ENCODE measurements at places on chromosomes 11 and 22.

GRCh38 chr11:67648140-67648795, 2.3 kb downstream of the ACY3 start:
- peak; percentile 71 for DNase-seq

- no peak for DNase-seq
These were observed 19.0 kb upstream of the MYH9 start for GRCh38 chr22:36406721-36407120.

- no peak for DNase-seq
These were observed 103.1 kb downstream of the NAT10 start for GRCh38 chr11:34208266-34209135.

- DNase-seq = no peak
These were observed 40.3 kb downstream of the TTC28 start for GRCh38 chr22:28639321-28639720.

DNA sequence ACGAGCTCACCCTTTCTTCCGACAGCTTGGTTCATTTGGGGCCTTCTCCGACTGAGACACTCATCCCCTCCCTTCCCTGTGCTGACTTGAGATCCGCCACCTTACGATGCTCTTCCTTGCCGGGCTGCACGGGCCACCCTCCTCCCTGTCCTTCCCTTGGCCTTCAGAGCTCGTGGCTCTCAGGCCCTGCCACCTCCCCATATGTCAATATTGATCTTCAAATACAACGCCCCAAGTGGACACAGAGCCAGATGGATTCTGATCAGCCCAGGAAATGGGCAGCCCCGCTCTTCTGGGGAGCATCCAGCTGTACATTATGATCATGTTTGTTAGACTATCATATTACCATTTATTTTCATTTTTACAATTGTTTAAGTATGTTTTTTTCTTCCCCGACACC, 812.8 kb downstream of the TBC1D22A start:
- no peak for DNase-seq

GRCh38 chr11:62419314-62419929, 589 bp downstream of the SCGB1A1 start:
- DNase-seq = no peak

DNA sequence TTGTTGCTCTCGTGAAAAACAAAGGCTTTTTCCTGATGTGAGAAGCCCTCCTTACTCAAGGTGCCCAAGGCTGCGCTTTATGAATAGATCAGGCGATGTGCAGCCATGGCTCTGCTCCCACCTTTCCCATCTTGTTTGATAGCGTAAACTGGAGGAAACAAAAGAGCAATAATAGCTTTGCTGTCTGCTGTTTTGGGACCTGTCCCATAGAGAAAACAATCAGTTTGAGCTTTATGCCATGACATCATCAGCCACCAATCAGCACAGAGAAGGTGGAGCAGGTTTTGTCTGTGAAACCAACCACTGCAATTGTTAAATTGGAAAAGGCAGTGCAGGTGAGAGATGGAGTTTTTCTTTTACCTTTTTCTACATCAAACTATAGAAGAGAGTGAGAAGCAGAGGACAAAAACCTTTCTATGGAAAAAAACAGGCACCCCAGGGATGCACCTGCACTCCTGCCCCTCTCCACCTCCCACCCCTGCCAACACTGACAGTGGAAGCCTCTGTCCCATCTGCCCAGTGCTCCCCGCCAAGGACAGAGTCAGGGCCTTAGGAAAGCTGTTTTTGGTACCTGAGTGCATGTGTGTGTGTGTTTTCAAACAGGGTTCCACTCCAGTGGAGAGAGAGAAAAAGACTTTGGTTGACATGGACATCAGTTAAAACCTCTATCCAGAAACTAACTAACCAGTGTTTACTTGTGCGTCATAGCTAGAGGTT, 80.7 kb downstream of the MICAL3 start:
- no peak for DNase-seq

DNA sequence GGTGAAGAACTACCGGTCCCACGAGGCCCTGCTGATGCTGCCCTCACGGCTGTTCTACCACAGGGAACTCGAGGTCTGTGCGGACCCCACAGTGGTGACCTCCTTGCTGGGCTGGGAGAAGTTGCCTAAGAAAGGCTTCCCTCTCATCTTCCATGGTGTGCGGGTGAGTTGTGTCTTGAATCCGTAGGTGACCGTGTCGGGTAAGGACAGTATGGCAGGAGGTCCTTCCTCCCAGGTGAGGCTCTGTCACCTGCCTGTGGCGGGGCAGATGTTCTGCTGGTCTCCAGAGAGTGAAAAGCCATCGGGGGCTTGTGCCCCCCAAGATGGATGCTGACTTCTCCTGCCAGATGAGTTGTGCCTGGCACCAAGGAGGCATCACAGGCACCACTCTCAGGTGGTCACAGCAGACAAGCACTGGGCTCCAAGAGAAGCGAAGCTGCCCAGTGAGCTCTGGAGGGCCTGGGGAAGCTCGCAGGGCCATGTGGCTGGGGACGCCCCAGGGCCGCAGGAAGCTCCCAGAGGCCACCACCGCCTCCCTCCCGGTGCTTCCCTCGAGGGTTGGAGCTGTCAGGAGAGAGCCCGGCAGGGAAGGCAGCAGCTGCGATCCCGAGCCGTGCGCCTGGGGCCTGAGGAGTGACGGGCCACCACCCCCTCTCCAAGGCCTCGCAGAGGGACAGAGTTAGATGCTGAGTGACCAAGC, 17.3 kb upstream of the PANX2 start:
- no peak for DNase-seq

GRCh38 chr11:34605481-34606325, 15.2 kb upstream of the EHF start:
- DNase-seq = no peak

DNA sequence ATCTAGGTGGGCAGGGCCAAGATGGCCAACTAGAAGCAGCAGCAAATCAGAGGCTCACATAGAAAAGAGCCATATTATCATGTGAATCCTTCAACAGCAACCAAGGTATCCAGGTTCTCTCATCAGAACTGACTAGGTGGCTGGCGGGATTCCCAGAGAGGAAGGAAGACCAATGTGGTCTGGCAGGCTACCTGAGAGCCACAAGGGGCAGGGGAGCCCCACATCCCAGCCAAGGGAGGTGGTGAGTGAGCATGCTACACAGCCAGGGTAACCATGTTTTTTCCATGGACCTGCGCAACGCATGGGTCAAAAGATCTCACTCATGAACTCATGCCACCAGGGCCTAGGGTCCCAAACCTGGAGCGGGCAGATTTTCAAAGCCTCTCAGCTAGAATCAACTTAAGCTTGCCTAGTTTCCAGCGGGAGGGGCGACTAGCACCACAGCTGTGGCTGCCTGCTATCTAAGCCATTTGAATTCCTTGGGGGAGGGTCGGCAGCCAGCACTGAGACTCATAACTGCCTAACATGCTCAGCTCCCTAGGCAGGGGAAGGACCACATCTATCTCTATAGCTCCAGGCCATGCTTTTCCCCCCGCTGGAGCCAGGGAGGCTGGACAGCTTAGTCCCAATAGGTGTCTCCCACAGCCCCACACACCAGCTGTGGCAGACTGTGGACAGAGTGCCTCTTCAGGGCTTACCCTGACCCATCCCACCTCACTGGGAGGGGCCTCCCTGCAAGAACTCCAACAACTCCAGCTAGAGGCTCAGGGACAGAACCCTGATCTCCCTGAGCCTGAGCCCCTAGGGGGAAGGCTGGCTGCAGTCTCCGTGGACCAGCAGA, 28.7 kb upstream of the CASP12 start:
- DNase-seq = no peak

DNA sequence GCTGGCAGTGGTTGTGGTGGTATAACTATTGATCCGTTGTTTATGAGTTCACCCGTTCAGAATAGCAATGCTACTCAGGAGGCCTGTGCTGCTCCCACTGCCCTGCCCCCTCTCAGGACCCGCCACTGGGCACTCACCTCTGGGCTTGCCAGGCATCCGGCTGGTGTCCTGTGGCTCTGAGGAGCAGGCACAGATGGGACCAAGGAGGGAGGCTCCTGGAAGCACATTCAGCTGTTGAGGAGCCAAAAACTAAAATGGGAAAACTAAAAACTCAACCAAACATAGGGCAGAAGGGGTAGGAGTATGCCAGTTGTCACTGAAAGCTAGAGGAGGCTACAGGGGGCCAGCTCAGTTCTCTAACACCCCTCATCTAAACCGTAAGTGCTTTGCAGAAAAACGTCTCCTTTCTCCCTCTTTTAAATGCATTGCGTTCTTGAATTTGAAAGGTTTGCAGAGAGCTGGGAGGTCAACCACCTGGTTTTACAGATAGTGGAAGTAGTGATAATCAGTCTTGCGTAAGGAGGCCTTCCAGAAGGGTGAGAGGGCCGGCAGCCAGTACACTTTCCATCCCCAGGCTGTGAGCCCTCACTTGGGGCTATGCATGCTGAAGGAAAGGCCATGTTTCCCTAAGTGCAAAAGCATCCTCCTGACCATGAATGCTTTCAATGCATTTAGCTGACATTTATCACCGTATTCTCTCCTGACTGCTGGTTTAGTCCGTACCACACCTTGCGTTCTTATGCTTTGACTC, 547.4 kb downstream of the NTM start:
- DNase-seq = no peak

Data from activated CD4-positive, alpha-beta T cell treated with anti-CD3 and anti-CD28 coated beads, Interleukin-2, Interleukin-6, amounts not matched to agents 100 ng/mL and 50 ng/mL, durations not matched to agents 16 hours and 8 hours (primary cell).